ENCODE measurements at places on chromosomes 7 and 10. TPM values are rescaled to one million over a fixed set of nuclear protein-coding genes. Genes with fewer than 3 reads are reported as not detected.

DNA sequence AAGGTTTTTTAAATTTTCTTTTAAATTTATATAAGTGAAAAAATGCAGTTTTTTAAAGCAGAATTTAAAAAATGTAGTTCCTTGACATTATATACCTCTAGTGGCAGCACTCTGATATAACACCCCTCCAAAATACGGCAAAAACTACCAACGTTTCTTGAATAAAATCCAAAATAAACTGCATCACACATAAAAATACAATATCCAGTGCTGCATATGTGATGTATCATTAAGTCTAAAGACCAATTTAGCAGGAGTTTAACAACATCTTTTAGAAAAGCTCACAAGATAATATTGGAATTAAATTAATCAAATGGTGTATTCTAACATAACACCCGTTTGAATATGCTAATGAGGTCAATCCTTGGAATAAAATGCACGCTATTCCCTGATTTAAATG, 1.4 kb downstream of the TCERG1L start:
- DNase-seq = no peak

GRCh38 chr7:130037703-130038102, 13.5 kb downstream of the ZC3HC1 start:
- no peak for DNase-seq

GRCh38 chr10:114683162-114683561, 25.1 kb upstream of the ABLIM1 start:
- no peak for DNase-seq

GRCh38 chr7:127514499-127514898, 70.9 kb downstream of the GCC1 start:
- DNase-seq = no peak

DNA sequence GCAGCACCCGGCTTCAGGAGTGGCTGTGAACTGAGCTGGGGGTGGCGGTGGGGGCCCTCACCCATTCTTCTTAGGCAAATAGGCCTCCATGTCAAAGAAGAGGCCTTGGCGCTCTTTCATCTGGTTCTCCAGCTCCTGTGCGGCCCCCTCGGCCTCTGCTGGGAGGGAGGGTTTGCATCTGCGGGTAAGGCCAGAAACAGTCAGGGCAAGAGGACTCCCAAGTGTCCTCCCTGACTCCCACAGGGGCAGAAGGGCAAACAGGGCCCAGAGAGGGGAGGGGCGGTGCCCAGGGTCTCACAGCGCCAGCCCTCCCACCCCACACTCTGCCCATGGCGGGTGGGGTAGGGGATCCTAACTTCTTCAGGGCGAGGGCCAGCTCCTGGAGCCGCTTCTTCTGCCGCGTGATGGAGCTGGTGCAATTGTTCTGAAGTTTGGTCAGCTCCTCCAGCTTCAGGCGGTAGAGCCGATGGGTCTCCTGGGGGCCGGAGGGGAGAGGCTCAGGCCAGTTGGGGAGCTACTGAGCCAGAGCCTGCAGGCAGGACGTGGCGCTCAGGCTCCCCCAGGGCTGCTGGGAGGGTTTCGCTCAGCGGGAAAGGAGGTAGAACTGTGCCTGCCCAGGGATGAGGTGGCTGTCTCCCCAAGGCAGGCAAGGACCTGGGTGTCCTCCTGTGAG, 2.2 kb downstream of the TMEM120A start:
- DNase-seq = no peak

DNA sequence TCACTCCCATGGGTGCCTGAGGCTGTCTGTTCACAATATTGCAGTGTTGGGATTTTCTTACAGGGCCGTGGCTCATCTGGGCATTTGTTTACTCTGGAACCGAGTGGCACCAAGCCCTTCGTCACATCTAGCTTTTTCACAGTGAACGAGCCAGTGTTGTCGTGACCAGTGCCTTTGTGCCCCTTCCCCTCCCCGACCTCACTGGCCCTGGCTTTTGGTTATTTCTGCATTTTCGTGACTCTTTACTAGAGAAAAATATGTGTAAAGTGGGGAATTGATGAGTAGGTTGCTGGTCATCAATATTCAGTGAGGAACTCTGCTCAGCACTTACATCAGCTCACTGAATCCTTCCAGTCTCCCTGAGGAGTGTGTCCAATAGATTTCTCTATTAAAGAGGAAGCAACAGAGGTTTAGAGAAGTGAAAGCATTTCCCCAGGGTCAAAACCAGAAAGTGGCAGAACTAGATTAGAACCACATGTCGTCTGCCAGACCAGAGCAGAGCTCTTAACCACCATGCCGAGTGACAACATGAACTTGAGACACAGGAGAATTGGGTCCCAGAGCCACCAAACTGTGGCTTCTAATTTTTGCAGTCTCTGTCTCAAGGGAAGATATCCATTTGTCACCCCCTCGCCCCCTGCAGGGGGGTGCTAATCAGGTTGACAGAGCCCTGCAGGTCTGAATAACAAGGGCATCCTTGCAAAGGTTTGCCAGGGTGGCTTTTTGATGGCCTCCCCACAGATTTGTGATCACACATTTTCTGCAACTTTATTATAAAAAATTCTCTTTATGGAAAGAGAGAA, 125.3 kb downstream of the CHN2 start:
- no peak for DNase-seq

DNA sequence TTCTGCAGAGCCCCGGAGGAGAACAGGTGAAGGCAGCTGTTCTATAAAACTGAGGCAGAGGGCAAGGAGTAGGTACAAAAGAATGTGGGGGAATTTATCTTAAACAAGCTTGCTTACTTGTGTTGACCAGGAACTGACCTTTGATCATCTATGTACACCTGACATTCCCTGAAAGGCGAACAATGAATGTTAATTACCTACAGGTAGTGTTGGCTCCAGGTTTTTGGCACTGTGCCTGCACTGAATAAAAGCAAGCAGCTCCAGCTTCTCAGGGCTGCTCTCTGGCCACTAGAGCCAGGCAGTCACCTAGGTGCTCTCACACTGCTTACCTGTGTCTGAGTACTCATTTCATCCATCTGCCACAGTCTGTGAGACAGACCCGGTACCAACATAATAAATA, 87.0 kb downstream of the RAPGEF5 start:
- DNase-seq = no peak

GRCh38 chr7:70356787-70357328, 758.6 kb downstream of the AUTS2 start:
- no peak for DNase-seq

DNA sequence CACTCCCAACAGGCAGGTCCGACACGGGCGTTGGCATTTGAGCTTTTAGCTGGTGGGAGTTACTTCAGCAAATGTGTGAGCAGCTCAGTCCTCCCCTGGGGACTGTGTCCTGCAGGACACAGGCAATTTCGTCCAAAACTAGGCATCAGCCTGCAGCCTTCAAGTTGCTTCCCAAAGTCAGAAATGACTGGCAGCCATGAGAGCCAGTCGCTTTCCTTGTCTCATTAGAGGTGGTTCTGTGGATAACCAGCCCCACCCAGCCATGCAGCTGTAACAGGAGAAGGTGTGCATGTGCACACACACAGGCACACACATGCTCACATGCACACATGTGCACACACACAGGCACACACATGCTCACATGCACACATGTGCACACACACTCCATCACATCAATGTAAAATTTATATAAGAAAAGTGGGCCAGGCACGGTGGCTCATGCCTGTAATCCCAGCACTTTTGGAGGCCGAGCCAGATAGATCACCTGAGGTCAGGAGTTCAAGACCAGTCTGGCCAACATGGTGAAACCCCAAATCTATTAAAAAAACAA, 138.8 kb upstream of the TCERG1L start:
- DNase-seq = peak; percentile 33

DNA sequence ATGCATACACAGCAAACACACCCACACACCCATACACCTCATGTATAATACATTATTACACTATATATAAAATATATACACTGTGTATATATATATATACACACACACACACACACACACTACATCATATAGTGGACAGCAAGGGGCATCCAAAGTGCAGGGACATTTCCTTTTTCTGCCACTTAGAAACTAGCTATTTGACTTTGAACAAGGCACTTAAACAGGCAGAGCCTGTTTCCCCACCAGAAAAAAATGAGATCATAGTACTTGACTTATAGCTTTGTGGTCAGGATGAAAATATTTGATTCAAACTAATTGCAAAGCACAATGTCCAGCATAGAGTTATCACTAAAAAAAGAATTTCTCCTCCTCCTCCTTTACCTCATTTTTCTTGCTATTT, 254.3 kb upstream of the NPVF start:
- no peak for DNase-seq

- no peak for DNase-seq
Measured at GRCh38 chr7:139598642-139599041, 75.2 kb downstream of the CLEC2L start.

DNA sequence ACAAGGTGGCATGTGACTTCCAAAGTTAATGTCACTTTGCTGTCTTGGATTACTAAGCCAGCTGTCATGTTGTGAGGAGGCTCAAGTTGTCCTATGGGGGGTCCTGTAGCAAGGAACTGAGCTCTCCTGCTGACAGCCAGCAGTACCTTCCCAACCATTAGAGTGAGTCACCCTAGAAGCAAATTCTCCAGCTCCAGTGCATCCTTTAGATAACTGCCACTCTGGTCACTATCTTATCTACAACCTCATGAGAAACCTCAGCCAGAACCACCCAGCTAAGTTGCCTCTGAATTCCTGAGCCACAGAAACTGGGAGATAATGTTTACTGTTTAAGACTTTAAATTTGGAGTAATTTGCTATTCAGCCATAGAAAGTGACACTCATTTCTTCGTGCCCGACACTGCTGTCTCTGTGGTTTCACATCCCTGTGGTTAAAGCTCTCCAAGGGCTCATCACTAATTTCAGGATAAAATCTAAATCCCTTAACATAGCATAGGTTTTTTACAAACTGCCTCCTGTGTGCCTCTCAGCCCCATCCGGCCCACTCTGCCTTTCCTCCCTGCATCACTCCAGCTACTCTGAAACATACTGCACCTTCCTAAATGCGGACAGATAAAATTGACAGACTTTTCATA, 83.5 kb downstream of the PRR15 start:
- DNase-seq = no peak

GRCh38 chr10:61130366-61130765, 186.4 kb upstream of the RHOBTB1 start:
- no peak for DNase-seq

DNA sequence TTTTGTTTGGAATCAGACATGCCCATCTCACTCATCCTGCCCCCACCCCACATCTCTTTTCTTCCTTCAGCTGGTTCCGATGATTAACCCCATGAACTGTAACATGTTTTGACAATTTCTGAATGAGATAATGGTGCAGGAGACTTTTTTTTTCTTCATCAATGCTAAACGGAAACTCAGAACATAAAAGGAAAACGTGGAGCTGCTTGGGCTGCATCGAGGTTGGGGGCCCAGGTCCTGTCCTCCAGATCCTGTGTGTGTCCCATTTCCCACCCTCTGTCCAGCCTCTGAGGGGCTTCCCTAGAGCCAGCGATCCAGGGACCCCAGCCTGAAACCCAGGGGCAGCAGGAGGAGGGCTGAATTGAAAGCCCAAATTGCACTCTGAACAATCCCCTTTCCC, 263.8 kb upstream of the GRB10 start:
- DNase-seq = no peak

DNA sequence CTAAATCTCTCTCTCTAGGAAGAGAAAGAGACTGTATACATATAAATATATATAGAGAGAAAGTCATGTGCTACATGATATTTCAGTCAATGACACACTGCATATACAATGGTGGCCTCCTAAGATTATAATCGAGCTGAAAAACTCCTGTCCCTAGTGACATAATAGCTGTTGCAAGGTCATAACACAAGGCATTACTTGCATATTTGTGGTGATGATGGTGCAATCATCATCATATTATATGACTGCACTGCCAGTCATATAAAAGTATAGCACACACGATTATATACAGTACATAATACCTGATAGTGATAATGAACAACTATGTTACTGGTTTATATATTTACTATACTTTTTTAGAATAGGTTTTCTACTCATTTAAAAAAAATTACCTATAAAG, 316.7 kb downstream of the FGFR2 start:
- DNase-seq = no peak

- DNase-seq = no peak
Measured at GRCh38 chr10:129345763-129346162, 121.3 kb upstream of the MGMT start.

GRCh38 chr7:44580945-44581878, 819 bp downstream of the TMED4 start:
- DNase-seq = no peak

DNA sequence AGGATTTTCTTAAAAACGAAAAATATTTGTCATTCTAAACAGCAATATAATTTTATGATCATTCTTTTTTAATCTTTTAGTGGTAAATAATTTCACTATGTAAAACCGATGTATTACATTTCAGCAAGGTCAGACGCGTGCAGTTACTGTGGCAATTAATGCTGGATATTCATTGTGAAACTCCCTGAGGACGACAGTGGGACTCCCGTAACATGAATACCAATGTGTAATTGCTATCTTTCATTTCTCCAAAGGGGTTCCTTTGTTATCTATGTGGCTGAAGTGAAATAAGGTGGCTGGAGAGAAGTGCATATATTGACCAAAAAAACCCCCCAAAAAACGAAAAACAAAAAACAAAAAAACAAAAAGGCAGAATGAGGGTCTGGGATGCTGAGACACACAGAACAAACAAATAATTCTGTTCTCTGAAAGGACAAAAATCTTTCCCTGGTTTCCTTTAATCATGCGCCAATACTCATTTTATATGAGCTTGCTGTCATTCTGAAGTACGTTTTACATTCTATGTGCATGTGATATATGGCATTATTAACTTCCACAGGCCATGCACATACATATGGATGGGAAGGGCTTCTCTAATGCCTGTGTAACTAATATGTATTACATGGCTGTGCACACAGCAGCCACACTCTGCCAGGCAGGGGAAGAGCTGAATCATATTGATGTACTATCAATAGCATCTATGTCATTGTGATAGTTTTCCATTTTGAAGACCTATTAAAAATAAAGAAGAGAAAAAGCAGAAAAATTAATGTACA, 161.4 kb downstream of the RAPGEF5 start:
- no peak for DNase-seq

DNA sequence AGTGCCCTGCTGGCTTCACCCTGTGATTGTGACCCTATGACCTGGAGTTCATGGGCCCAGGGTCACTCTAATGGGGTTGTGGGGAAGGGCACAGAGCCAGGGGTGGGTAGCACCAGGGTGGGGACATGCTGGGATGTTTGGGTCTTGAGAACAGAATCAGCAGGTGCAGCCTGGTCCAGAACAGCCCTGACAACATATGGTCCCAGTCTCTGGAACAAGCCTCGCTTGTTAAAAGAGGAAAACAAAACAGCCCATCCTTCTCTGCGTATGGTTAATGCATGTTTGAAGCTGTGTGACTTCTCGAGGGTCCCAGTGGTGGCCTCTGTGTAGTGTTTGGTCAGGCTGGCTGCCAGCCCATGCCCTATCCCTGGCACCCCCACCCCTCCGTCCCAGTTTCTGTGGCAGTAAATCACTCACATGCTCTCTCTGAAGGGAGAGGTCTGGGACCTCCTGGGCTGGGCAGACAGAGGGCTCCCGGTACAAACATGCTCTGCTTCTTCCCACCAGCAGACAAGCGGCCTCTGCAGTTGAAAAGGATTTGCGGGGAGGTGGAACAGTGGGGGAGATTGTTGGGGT, 79.4 kb downstream of the FAM241B start:
- no peak for DNase-seq

ACHE gene
- total RNA-seq = 4.8 TPM

LBX1 gene
- total RNA-seq = not detected

ABCB4 gene
- 0.60 TPM for total RNA-seq

PRSS37 gene
- total RNA-seq = not detected

FOXK1 gene
- total RNA-seq = 8.5 TPM

PRKAR2B gene
- total RNA-seq = 37.0 TPM
